ENCODE measurements at places on chromosomes 7 and 10. TPM values are rescaled to one million over a fixed set of nuclear protein-coding genes. Genes with fewer than 3 reads are reported as not detected.

PUS7 gene
- 23.5 TPM for total RNA-seq

GATA3 gene
- total RNA-seq, result 0.52 TPM

GLUD1 gene
- total RNA-seq, result 243 TPM

CYP3A7 gene
- total RNA-seq, result not detected

PAX4 gene
- total RNA-seq, result not detected

LEP gene
- not detected for total RNA-seq

IKZF1 gene
- total RNA-seq, result 2.4 TPM

PDE6C gene
- total RNA-seq, result not detected

GNG11 gene
- total RNA-seq, result 26.0 TPM

GRCh38 chr10:59397961-59398360, 35.6 kb upstream of the FAM13C start:
- no peak for DNase-seq

DNA sequence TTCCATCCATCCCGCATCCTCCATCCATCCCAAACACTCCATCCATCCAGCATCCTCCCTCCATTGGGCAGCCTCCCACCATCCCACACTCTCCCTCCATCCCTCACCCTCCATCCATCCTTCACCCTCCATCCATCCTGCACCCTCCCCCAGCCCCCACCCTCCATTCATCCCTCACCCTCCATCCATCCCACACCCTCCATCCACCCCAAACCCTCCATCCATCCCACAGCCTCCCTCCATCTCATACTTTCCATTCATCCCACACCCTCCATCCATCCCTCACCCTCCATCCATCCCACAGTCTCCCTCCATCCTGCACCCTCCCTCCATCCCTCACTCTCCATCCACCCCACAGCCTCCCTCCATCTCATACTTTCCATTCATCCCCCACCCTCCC, 60.4 kb downstream of the FOXI2 start:
- DNase-seq, result no peak

DNA sequence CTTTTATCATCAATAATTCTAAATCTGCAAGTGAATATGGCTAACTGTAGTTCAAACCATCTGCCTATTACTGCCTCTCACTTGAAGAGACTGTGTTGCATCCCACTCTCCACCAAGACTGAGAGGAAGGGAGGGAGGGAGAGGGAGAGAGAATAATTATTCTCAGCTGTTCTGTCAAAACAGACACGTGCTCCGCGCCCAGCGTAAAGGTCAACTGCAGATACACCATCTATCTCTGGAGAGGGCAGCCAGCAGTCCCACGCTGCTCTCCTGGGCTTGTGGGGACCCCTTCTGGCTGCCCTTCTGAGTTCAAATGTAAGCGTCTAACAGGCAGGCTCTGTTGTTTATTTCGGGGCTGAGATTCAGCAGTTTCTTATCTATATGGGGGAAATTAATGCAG, 625.5 kb upstream of the GALNT17 start:
- DNase-seq, result no peak

DNA sequence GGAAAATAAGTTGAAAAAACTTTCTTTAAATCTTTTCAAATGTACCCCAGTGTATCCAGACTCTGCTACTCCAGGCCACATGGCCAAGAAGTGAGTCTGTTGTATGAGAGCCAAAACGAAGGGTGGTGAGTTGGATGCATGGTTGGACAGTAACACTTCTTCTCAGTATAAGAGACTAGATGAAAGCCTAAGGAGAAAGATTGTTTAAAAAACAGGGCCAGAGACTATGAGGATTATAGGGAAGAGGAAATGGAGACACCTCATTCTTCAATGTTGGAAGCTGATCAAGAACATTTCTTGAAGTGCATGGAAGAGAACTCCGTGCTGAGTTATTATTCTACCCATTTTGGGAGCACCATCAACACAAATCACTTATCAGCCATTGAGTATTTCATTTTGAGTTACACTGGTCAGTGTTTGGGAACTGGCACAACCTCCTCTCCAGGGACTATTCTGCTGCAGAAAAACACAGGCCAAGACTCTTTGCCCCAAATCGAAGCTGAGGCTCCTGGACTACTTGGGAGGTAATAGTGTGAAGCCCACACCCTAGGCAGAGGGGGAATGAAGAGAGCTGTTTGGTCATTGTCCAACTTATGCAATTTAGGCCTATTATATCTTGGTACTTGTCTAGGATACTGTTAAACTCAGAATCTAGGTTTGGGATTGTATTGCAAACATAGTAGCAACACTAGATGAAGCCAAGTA, 123.0 kb upstream of the SEC61G start:
- DNase-seq, result no peak

GRCh38 chr10:82961864-82962263, 1086.9 kb downstream of the NRG3 start:
- DNase-seq, result no peak

GRCh38 chr7:2019461-2019710, 213.4 kb downstream of the MAD1L1 start:
- DNase-seq, result no peak

- no peak for DNase-seq
Measured at GRCh38 chr10:113879691-113880090, 25.2 kb downstream of the NHLRC2 start.

DNA sequence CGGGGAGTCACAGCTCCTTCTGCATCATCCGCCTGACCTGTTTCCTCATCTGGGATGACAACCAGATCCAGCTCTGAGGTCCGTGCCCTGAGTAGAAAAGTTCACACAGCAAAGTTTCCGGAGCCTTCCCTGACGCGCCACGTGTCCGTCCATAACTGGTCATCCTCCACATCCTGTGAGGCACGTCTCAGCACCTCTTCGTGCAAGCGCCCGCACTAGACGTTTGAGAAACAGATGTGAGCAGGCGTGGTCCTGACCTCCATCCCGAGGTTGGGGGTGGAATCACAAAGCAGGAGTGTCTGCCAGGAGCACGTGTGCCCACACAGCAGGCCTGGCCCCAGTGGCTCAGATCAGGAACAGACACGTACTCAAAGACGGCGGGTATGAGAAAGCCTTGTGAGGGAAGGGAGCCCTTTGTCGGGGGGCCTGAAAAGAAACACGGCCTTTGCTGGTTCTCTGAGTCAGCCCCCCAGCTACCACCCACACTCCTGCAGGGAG, 520.8 kb downstream of the DNAJB6 start:
- no peak for DNase-seq

GRCh38 chr7:10192074-10192473, 781.6 kb upstream of the PHF14 start:
- DNase-seq, result no peak

GRCh38 chr7:40694026-40694809, 559.4 kb downstream of the SUGCT start:
- no peak for DNase-seq

GRCh38 chr10:61189912-61190311, 245.9 kb upstream of the RHOBTB1 start:
- DNase-seq, result no peak

- no peak for DNase-seq
Measured at GRCh38 chr7:148379677-148380076, 210.9 kb upstream of the C7orf33 start.

DNA sequence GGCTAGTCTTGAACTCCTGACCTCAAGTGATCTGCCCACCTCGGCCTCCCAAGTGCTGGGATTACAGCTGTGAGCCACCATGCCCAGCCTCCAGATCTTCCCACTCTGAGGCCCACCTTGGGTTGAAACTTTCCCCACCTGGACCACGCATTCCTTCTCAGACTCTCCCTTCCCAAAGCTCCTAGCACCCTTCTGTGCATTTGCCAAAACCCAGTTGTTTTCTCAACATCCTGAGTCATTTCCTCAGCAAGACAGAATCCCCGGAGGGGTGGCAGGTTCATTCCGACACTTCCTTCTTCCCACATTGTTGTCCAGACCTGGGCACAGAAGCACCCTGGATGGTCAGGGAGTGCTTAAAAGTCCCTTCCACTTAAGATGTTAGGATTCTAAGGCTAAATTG, 28.9 kb downstream of the BAG3 start:
- peak; percentile 88 for DNase-seq

GRCh38 chr10:19250546-19250945, 201.9 kb downstream of the MALRD1 start:
- DNase-seq, result no peak

DNA sequence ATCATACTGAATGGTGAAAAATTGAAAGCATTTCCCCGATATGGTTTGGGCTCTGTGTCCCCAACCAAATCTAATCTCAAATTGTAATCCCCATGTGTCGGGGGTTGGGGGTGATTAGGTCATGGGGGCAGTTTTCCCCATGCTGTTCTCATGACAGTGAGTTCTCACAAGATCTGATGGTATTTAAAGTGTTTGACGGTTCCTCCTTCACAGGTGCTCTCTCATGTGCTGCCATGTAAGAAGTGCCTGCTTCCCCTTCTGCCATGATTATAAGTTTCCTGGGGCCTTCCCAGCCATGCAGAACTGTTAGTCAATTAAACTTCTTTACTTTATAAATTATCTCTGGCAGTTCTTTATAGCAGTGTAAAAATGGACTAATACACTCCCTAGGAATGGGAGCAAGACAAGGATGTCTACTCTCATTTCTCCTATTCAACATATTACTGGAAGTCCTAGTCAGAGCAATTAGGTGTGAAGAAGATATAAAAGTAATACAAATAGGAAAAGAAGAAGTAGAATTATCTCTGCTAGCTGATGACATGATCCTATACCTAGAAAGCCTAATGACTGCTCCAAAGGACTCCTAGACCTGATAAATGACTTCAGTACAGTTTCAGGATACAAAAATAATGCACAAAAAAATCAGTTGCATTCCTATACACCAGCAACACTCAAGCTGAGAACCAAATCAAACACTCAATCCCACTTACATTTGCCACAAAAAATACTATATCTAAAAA, 260.6 kb downstream of the RNLS start:
- DNase-seq, result no peak

GRCh38 chr10:118340486-118340885, 1.6 kb downstream of the FAM204A start:
- DNase-seq, result no peak

GRCh38 chr7:50308532-50309385, 4.2 kb downstream of the IKZF1 start:
- DNase-seq, result no peak

DNA sequence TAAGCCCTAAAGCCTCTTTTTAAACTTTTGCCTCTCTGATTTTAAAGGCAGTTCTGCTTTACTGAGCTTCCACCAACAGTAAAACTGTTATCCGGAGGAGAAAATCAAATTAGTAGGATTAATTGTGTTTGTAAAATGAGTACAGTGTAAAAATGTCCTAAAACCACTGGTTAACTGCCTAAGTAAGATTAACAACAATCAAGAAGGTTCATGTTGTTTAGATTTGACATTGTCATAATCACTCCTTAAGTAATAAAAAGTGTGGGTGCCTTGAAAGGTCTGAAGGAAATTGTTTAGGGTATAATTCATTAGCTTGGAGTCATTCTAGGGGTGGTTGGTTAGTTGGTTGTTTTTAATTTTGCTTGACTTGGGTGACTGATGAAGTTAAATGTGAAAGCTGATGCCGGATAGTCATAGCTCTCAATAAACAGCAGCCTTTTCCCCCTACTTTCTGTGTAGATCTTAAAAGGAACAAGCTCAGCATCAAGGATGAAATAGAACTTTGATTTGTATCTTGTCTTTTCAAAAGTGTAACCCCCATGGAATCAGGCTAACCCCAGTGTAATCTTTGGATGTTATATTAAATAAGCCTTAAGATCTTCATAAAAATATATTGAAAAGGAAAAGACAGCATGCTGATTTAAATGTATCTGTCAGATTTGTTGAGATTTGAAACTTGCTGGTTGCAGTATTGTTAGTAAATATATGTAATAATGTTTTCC, 148.3 kb downstream of the ARID5B start:
- DNase-seq, result peak; percentile 47

GRCh38 chr7:140456551-140457051, 22.7 kb downstream of the MKRN1 start:
- DNase-seq, result peak; percentile 87

- no peak for DNase-seq
Measured at GRCh38 chr7:148245381-148245780, 345.2 kb upstream of the C7orf33 start.

- DNase-seq, result no peak
Measured at GRCh38 chr7:130938661-130939060, 204.7 kb upstream of the KLF14 start.

GRCh38 chr10:47290338-47290737, 9.7 kb upstream of the GDF10 start:
- DNase-seq, result no peak

- DNase-seq, result no peak
Measured at GRCh38 chr10:124611738-124612137, 132.4 kb downstream of the FAM53B start.

All from renal cortical epithelial cell (primary cell).